ENCODE measurements at places on chromosomes 1 and 21. TPM values are rescaled to one million over a fixed set of nuclear protein-coding genes. Genes with fewer than 3 reads are reported as not detected.

Gene TEDDM1
- total RNA-seq = not detected

Gene RAB25
- total RNA-seq = 0.46 TPM

Gene SPRR5
- not detected for total RNA-seq

Gene KIAA0319L
- total RNA-seq = 22.6 TPM

Gene ZNHIT6
- total RNA-seq = 32.7 TPM

Gene BTBD8
- 1.1 TPM for total RNA-seq

Gene TTC39A
- total RNA-seq = 0.21 TPM

Gene NTMT2
- not detected for total RNA-seq

Gene GREM2
- not detected for total RNA-seq

Gene CD48
- 292 TPM for total RNA-seq

Gene CFAP141
- total RNA-seq = not detected

Gene TACSTD2
- not detected for total RNA-seq

Gene KRTAP21-2
- not detected for total RNA-seq

Gene PROK1
- total RNA-seq = not detected

Gene GOLT1A
- total RNA-seq = not detected

Gene RYR2
- total RNA-seq = 0.13 TPM

Gene LRRC42
- 26.9 TPM for total RNA-seq

Gene ASAP3
- 1.1 TPM for total RNA-seq

Gene FCRL3
- total RNA-seq = 3.8 TPM

Gene FCAMR
- not detected for total RNA-seq

Gene SPATA46
- total RNA-seq = not detected

Gene SERPINC1
- total RNA-seq = 0.31 TPM

Gene PRAMEF5
- total RNA-seq = not detected

Gene RNF19B
- 21.7 TPM for total RNA-seq

Gene RNF220
- 108 TPM for total RNA-seq

Gene GJA8
- not detected for total RNA-seq

Gene C1QC
- not detected for total RNA-seq

Gene H3-3A
- total RNA-seq = 382 TPM

Gene WDR64
- not detected for total RNA-seq

Gene TXNIP
- total RNA-seq = 62.1 TPM

Gene HMGCS2
- not detected for total RNA-seq

Gene LCE1C
- total RNA-seq = not detected

Gene TEKT2
- total RNA-seq = not detected

Gene AMY2A
- total RNA-seq = not detected

Gene MX2
- 10.5 TPM for total RNA-seq

Gene ELF3
- total RNA-seq = 0.10 TPM

Gene KRTAP11-1
- total RNA-seq = not detected

Gene SFN
- 0.21 TPM for total RNA-seq

Gene TMPRSS2
- total RNA-seq = not detected

Gene OPTC
- not detected for total RNA-seq

Gene FLVCR1
- 18.7 TPM for total RNA-seq

Gene RGS4
- not detected for total RNA-seq

Gene CZIB
- total RNA-seq = 47.9 TPM

Gene S100A8
- not detected for total RNA-seq

Gene CSF3R
- not detected for total RNA-seq

Gene CACNA1S
- total RNA-seq = not detected

Gene MXRA8
- total RNA-seq = 0.55 TPM

Gene LRP8
- 59.5 TPM for total RNA-seq

Gene HAO2
- not detected for total RNA-seq

Gene CYP2J2
- total RNA-seq = 0.70 TPM

Gene GRIK3
- not detected for total RNA-seq

Gene TNFSF4
- 23.6 TPM for total RNA-seq

Gene ARHGEF10L
- not detected for total RNA-seq

Gene IVL
- not detected for total RNA-seq
